Mesenchymal stem cell (in vitro differentiated cells and primary cell): ENCODE measurements at places on chromosomes 2 and 18.

GRCh38 chr2:172395503-172395902, 31.9 kb upstream of the ITGA6 start:
- DNase-seq = no peak

DNA sequence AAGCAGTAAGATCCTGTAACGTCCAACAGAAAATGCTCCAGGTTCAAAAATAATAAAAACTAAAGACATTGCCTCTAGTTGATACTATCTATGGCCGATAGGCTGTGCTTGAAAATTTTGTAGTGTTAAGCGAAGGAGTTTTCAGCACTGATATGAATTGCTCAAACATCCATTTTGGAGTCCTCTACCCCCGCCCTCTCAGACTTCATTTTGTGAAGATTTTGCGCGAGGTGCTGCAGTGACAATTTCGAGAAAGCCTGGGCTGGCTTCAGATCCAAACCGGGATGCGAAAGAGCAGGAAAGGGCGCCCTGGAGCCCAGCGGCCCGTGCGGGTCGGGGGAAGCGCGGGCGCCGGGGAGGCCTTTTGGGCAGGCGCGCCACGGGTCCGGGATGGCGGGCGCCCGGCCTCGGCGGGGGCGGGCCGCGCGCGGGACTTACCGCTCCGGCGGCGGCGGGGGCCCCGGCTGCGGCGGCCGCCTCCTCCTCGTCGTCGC, 1.8 kb downstream of the SP3 start:
- DNase-seq = peak; percentile 86

GRCh38 chr2:222743251-222743812, 71.9 kb downstream of the MOGAT1 start:
- peak; percentile 17 for DNase-seq

DNA sequence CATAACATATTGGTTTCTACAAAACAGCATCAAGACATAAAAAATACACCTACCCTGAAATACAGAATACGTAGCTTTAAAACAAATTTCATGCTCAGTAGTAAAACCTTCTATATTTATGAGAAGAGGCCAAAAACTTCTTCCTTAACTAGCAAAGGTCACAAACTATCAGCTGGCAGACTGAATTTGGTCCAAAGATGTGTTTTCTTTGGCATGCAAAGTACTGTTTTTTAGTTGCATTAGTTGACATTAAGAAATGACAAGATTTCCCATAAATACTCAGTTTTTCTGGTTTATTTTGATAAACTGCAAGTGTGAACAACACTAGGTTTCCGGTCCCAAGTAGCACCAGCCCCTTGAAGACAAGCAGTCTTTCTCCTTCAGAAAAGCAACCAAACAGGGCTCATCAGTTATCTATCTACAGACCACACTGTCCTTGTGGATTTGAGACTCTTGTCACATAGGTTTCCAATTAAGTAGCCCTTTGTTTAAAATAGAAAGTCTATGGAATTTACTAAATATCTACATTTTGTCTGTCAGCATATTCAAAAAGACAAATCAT, 35.6 kb downstream of the SLC25A12 start:
- no peak for DNase-seq

DNA sequence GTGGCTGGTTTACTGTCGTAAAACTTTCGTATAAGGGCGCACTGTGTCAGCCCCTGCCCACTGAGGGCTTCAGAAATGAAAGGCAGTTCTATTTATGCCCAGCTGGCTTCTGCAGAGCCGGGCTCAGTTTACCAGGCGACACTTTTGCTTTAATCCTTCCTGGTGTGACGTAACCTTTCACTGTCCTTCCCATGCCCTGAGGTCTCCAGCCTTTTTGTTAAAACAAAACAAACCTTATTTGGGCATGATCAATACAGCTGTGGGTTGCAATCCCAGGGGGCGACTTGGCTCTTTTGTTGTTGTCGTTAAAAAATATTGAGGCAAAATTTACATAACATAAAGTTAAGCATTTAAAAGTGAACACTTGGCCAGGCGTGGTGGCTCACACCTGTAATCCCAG, 85.3 kb downstream of the AGAP1 start:
- DNase-seq = no peak

GRCh38 chr18:6797171-6797570, 67.7 kb downstream of the ARHGAP28 start:
- DNase-seq = no peak

DNA sequence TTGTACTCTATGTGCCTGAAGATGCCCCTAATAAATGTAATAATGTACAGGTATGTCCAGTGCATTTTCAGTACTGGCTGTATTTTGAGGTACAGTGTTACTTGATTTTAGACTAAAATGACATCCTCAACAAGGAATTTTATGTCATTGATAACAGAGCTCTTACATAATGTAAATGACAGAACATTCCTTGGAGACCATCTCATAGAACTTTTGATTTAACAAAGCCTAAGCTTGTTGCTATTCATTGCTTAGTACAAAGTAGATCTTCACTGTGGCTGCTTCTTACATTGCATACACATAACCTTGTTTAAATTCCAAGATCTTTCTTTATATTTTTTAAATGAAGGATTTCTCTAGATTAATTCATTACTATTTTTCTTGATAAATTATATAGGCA, 24.1 kb downstream of the DYNC1I2 start:
- DNase-seq = no peak

DNA sequence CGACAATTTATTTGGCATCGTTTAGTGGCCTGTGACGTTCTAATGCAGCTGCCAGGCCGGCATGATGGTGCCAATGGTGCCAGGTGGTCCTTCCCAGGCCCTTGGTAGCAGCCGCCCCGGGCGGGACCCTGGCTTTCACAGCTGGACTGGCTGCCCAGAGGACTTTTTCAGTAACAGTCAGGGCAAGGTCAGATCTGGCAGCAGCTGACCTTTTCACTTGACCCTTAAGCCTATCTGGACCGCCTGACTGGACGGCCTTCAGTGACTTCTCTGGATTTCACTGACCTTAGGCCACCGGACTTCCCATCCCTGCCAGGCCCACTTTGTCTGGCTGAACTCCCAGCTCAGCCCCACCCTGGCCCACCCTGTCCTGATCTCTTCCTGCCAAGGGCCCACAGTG, 15.9 kb downstream of the TRIB2 start:
- no peak for DNase-seq

- peak; percentile 14 for DNase-seq
Observed at GRCh38 chr18:63480476-63480875, 3.7 kb downstream of the SERPINB5 start.

DNA sequence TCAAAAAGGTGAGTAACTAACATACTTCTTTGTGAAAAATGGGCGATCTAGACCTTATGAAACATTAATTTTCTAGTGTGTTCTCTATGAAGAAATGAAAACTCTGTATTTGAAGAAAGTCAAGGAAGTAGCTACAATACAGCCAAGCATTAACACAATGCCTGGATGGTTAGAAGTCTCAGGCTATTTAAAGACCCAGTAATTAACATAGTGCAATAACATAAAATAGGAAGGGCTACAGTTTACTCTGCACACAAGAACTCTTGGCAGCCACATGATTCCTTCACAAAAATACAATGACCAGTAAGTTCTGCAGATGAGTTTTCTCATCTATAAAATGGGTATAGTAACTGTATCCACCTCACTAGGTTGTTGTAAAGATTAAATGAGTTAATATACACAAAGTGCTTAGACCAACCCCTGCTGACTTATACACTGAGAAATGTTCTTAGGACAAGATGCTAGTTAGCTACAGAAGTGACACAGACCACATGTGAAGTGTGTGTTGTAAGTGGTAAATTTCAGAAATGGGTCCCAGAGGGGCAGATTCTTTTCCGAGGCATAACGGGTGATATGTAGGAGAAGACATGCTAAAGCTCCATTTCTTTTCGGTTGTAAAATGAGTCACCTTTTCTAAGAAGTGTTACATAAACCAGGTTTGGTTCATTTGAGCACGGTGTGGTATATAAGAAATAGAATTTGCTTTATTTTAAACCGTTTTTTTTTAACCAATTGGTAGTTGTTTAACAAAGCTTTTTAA, 61.8 kb downstream of the CXCR4 start:
- no peak for DNase-seq

DNA sequence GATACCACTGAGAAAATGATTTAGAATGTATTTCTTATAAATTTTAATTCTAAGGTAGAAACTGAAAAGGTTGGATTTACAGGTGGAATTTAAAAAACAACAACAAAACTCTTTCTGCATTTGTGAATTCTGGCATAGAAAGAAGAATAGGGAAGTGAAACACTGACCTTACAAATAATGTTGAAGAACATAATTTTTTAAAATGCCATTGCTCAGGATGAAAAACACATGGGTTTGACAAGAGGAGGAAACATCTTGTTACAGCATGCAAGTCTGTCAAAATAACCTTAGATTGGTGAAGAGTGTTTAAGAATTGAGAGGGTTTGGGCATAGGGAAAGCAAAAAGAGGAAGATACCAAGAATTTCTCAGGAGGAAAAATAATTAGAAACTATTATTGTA, 184.3 kb downstream of the UBE2E3 start:
- no peak for DNase-seq

DNA sequence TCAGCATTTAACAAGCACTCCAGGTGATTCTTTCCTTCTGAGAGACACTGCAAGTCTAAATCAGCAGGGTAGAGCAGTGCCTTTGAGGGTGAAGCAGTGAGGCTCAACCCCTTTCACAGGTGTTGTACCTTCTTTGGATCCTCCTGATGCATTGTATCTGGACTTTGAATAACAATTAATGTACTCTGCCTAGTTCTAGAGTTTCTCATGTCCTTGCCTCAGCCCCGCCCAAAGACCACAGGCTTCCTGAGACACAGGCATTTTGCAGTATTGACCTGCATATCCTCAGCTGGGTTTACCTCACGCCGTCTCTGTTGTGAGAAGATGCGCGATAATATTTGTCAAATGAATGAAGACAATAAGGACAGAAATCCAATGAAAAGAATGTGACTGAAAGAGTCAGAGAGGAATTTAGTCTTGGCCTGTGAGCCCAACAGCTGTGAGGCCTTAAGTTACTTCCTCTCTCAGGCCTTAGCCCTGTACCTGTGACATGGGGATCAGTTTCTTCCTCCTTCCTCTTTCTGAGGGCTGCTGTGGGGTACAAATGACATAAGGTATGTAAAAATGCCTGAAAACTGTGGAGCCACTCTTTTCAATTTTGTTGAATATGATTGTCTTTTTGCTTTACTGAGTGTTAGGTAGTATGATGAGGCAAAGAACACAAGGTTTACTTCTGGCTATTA, 43.7 kb downstream of the WIPF1 start:
- no peak for DNase-seq

- no peak for DNase-seq
Observed at GRCh38 chr2:4745056-4745991, 946.9 kb upstream of the SOX11 start.

GRCh38 chr2:47996808-47997207, 90.5 kb upstream of the FBXO11 start:
- DNase-seq = no peak

DNA sequence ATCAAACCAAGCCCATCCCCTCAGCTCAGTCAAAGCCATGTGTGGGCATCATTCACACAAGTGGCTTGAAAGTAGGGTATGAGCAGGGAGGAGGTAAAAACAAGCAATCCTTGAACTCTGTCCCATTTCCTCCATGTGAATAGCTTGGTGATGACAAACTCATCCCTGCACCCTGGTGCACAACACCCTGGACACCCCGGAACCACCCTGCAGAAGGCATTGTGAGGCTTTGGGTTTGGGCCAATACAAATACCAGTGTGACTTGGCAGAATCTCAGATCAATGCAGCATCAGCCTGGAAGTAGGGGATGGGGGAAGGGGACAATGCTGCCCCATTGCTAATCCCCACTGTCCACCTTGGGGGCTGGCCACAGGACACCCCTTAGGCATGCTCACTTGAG, 28.6 kb downstream of the TGFA start:
- DNase-seq = no peak

GRCh38 chr2:100630473-100630977, 67.7 kb downstream of the PDCL3 start:
- DNase-seq = no peak

DNA sequence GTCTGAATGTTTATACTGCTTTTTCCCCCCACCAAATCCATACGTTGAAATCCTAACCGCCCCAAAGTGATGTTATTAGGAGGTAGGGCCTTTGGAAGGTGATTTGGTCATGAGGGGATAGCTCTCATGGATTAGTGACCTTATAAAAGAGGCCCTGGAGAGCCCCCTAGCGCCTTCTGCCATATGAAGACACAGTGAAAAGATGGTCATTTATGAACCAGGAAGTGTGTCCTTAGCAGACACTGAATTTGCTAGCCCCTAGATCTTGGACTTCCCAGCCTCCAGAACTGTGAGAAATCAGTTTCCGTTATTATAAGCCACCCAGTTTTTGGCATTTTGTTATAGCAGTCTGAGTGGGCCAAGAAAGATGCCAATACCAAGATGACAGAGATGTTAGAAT, 7.2 kb upstream of the TSN start:
- DNase-seq = peak; percentile 63

- no peak for DNase-seq
Observed at GRCh38 chr2:173407646-173408045, 53.0 kb downstream of the CDCA7 start.

GRCh38 chr18:12318334-12318697, 10.3 kb downstream of the TUBB6 start:
- DNase-seq = no peak

DNA sequence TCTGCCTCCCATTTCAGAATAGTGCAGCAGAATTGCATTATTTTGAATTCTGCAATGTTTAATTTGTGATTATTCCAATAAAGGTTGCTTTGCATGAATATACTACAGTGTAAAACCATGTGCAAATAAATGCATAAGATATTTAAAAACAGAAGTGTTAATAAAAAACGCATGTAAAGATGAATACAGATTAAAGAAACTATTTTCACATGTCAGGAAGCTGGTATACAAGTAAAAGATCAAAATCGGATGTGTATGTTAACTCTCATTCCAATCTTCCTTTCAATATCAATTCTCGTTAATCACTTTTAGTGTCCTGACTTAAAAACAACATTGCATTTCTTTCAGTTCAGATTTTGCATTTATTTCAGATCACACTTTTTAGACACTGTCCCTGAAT, 3.1 kb downstream of the MCEE start:
- no peak for DNase-seq

DNA sequence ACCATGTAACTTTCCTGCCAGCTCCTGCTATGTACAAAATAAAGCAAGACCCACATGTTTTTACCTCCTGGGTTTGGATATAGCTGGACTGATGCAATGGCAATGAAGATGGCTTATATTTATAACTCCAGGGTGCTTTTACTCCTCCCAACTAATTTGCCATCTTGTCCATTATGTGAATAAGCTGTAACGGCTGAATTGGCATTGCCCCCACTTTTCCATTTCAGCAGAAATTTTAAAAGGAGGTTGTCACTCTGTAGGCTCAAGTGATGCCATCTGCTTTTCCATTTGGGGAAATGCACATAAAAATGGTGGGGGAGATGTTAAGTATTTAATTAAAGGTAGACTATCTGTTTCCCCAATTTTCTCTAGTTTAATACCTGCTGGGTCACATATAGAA, 345.5 kb downstream of the ERBB4 start:
- DNase-seq = no peak

DNA sequence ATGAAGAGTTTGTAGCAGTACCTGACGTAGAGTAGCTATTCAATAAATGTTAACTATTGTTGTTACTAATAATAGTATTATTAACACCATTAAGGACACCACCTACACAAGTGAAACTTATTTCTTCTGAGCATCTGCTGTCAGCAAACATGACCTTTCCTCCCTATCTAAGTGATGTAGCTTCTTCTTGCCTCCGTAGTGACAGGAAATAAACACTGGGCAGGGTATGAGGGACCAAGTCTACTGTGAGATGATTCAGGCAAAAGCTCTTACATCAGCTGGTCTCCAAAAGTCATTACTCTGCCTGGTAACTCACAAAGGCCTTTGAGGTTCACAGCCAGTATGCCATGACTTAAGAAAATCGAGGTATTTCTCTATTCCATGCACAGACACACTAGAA, 750.5 kb downstream of the CPS1 start:
- DNase-seq = no peak

GRCh38 chr2:233247744-233248143, 3.7 kb upstream of the ATG16L1 start:
- DNase-seq = peak; percentile 24
